NCI-H187 treated with DMSO at 0.1 percent for 48 hours (cell line): ENCODE measurements at places on chromosomes 12 and 14.

GRCh38 chr14:81120501-81120900 lies 100.3 kb downstream of the GTF2A1 start:
- DNase-seq = no peak

- DNase-seq = no peak
These were observed 345.0 kb downstream of the ATP23 start for GRCh38 chr12:58286353-58286752.

- no peak for DNase-seq
These were observed 7.5 kb downstream of the LAG3 start for GRCh38 chr12:6779708-6780432.

GRCh38 chr12:26434299-26435068 lies 239.1 kb downstream of the SSPN start:
- DNase-seq = peak; percentile 35

DNA sequence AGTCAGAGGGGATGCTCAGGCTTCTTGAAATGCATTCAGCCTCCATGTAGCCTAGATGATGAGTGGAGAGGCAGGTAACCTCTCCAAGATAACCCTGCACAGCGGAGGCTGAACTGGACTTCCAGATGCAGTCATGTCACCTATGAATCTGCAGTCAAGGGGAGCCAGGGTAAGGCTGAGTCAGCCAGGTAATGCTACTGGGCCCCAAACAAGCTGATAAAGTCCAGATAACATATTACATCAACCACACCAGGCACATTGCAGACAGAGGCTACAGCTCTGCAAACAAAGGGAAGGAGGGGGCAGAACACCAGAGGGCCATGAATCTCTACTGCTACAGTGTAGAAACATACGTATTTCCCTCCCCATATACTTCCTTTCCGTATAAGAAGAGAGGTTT lies 14.0 kb downstream of the RNASE9 start:
- no peak for DNase-seq

GRCh38 chr12:20751046-20751445 lies 55.9 kb downstream of the SLCO1C1 start:
- DNase-seq = no peak

DNA sequence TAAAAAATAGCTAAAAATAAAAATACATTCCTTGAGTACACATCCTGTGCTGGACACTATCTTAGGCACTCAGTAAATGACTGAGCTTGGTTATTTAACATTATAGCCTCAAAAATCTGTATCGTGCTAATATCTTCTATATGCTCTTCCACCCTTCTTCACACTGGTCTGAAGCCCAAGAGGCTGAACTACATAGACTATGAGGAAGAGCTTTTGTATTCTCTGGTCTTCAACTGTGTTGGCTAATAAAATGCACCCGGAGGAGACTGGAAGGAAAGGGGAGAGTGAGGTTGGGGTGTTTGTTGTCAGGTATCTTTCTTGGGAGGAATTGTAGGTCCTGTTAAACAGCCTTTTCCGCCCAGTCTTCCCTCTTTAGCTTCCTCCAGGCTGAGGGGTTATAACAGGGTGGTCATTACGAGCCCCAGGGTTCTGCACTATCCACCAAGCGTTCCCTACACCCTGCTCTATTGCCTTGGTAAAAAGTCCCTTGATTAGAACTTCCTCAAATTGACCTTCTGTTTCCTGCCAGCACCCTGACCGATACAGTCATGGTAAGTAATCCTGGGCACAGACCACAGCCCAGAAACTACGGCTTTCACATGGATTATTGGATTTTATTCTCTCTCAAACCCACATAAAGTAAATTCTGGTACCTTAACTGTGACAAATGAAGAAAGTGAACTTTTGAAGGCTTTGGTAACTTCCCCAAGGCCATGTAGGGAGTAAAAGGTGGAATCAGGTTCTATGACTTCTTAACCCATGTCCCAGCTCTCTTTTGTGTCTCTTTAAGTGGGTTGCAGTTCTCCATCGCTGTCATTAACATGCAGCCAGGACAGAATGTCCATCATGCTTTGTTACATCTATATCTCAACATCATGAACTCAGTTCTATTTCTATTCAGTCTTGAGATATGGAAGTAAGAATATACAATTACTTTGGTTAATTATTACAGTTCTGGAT lies 71.3 kb downstream of the PTHLH start:
- DNase-seq = no peak

DNA sequence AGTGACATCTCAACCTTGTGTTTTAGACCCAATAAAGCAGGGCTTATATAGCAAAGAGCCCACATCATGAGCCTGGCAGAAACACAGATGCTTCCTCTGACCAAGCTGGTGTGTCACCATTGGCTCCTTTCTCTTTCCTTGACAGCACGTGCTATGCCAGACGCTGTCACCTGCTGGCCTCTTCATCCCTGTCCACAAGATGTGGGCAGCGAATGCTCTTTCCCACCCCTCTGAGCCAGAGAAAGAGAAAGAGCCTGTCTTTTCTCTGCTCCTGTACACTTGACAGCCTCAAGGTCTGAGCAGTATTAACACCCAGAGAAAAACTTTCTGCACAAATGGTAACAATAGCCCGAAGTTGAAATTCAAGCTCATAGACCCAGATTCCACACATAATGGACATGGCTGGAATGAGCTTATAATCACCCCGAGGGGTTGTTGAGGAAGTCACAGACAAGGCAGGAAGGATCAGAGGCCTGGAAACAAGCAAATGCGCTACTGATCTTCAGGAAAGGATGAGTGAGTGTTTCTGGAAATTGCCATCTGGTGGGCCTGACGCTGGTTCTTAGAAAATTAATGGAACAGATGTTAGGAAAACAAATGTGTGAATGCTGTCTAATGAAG lies 8.9 kb downstream of the TGFB3 start:
- DNase-seq = no peak

DNA sequence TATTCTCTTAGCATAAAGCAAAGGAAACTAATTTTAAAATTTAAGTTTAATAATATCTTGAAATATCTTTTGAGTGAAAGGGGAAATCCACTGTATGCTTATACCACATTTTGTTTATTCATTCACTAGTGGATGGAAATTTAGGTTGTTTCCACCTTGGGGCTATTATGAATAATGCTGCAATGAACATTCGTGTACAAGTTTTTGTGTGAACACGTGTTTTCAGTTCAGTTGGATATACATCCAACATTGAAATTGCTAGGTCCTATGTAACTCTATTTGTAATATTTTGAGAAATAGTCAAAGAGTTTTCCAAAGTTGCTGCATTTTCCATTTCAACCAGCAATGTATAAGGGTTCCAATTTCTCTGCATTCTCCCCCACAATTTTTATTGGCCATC lies 83.7 kb upstream of the ETV6 start:
- DNase-seq = no peak

DNA sequence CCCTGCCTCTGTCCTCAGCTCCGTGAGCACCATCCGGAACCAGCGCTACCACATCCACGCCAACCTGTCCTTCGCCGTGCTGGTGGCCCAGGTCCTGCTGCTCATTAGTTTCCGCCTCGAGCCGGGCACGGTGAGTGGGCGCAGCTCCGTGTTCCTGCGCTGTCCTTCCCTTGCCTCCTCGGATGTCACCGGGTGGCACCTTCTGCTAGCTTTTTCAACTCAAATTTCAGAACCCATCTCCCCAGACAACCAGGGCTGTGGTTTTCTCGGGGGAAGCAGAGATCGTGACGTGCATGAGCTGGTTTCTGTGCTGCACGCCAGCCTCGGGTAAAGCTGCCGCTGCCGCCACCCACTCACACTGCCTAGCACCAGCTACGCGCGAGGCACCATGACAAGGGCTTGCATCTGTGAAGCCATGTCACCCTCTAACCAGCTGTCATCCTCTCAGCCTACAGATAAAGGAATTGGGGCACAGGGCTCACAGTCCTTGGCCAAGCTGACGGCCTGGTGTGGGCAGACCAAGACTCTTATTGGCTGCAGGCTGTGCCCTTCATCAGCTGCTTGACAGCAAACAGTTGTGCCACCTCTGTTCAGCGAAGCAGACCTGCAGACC lies 152.1 kb downstream of the ADGRD1 start:
- no peak for DNase-seq

GRCh38 chr12:54384591-54385041 lies at the start of gene ZNF385A:
ZNF385A (minus strand) TSS chr12:54384733; CDS start chr12:54384514, 219 bp downstream.
- DNase-seq = no peak

DNA sequence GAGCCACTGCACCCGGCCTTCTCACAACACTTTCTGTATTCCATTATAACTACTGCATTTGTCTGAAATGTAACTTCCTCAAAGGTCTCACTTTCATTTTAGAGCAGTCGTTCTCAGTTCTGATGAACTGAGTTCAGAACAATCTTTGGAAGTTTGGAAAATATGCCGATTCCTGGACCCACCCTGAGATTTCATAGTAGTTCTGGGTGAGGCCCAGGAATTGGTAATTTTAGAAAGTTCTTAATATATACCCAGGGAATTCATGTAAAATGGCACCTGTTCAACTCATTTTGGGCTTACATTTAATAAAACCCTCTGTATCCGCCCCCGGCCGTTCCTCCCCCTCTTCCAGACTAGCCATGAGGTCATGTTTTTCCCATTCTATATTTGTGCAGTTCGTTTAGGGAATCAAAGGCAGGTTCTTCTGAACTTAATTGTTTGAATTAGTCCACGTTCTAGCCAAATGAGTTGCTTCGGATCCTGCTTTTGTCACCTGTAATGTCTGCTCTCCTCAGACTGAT lies 5.9 kb downstream of the GSG1 start:
- DNase-seq = no peak

GRCh38 chr12:93569656-93570551 lies 2.6 kb upstream of the SOCS2 start:
- DNase-seq = no peak

GRCh38 chr14:76877871-76878270 lies 51.7 kb downstream of the LRRC74A start:
- no peak for DNase-seq
